ENCODE measurements at places on chromosomes 3 and 15.

DNA sequence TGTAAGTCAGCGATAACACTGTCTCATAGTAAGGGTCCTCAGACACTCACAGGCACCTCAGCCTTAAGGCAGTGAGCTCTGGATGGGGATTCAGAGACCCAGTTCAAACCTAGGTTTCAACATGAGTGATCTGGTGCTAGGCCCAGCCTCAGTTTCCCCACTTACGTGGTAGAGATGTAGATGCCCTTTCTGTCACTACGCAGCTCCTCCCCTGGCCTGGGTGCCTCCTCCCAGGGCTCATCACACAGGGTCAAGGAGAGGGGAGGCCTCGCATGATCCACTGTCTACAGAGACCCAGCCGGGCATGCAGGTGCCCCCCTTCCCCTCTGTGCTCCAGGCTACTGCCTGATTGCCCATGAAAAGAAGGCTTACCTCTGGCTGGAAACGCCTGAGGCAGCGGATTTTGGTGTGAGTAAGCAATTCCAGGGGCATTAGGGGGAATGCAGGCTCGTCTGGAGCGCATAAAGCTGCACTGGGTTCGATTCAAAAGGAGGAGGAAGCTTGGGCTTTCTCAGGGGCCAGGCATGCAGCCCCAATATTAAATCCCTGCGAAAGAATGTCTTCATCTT lies 69.8 kb upstream of the ANKRD34C start:
- no peak for DNase-seq

DNA sequence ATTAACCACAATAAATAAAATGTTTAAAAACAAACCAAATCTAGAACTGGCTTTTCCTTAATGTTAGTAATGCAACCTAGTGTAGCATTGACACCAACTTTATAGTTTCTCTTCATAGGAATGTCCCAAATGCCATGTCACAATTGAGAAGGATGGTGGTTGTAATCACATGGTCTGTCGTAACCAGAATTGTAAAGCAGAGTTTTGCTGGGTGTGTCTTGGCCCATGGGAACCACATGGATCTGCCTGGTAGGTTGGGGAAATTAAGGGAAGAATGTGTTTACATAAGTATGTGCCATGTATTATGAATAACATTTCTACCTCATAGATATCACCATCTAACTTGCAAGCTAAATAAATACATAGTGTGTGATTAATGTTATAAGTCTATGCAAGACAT lies 84.4 kb upstream of the GOLGA6B start:
- no peak for DNase-seq

GRCh38 chr3:196471551-196471950 lies 32.0 kb downstream of the RNF168 start:
- DNase-seq, result peak; percentile 48

GRCh38 chr3:57688291-57688690 lies 4.6 kb downstream of the DENND6A start:
- no peak for DNase-seq

DNA sequence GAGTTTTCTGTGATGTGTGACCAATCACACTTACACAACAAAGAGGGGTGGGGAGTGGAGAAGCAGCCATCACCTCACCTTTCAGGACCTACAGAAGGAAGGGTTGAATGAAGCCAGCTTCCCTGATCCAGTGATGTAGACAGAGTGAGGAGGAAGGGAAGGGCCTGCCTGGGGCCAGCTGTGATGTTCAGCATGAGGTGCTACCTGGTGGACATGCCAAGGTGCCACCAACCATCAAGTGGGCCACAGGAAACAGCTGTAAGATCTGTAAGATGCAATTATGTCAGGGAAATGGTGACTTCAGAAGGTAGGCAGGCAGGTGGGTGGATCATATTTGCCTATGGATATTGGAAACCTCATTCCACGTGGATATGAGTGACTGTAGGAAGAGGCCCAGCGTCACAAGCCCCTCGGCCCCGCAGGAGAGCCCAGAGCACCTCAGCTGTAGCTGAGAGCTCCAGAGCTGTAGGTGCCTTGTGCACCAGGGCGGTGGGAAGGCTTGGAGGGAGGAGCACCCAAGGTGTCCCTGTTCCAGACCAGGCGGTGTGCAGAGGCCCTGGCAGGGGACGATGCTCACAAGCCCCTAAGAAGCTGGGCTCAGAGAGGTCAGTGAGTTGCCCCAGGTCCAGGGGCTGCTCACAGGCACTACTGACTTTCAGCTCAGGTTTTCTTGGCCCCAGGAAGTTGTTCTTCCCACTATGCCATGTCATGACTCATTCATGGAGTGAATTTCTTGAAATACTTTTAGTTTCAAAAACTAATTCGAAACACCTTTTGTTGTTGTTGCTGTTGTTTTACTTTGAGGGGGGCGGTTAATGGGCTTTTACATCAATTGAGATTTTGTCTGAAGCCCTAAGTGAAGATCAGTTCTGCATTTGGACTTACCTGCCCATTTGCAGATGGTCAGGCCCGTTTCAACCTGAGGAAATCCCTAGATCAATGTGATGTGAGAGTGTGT lies 94.2 kb upstream of the ALDH1A3 start:
- peak; percentile 33 for DNase-seq

GRCh38 chr15:83248151-83249029 lies 36.1 kb downstream of the BNC1 start:
- peak; percentile 66 for DNase-seq

DNA sequence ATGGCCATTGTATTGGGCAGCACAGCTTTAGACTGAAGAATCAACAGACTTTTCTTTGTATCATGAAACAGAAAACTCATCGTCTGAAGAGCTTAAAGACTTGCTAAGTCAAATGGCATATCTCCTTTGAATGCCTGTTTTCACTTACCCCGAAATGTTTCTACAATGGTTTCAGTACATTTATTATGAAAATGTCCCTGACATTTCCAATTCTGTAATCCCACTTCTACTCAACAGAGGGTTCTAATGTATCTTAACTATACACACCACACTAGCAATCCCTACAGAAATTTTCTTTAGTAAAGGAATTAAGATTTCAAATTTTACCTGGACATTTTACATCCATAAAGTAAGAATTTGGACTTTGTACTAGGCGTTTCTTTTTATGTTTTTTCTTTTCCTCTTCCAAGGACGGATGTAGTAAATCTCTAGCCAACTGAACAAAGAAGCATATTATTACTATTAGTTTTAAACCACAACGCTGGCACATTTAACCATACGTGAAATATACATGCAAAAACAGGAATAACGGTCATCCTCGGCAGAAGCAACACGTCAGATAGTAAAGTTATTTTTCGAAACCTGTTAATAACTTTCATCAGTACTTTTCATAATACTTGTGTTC lies 1.1 kb downstream of the RPS27L start:
- no peak for DNase-seq

GRCh38 chr15:24858737-24859601 lies 95.8 kb upstream of the SNRPN start:
- peak; percentile 28 for DNase-seq

DNA sequence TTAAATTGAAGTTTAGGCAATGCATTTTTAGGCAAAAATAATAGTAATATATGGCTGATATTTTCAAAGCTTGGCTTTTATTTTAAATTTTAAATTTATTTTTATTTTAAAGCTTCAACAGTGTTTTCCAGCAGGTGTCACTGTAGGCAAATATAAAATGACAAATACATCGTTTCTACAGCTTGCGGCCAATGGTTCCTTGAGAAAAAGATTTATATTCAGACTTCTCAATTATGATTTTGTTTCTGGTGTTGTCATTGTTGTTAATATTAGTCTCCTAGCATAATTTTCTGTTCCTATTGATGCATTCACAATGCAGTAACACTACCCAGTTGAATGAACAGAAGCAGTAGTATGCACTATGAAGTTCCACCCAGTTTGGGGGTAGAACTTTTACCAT lies 220.7 kb upstream of the DNAJC19 start:
- DNase-seq, result peak; percentile 3

DNA sequence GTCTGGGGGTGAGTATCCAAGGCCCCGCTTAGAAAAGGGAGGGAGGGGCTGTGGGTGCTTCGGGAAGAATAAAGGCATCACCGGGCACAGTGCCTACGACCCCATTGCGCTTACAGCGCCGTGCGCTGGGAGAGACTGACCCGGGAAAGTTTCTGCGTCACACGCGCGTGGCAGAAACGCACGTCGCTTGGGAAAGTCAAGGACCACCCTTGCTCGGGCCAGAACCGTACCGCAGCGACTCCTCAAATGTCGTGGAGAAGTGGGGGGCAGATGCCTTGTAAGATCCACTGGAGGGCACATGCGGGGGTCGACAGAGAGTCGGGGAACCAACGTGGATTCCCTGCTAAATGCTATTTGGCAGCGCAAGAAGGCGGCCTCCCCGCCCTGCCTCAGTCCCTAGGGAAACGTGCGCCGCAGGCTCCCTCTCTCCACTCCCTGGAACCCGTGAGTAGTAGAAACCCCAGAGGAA lies 2.4 kb downstream of the ADAMTS9 start:
- DNase-seq, result peak; percentile 50
